ENCODE measurements at places on chromosomes 1 and 21. TPM values are rescaled to one million over a fixed set of nuclear protein-coding genes. Genes with fewer than 3 reads are reported as not detected.

DNA sequence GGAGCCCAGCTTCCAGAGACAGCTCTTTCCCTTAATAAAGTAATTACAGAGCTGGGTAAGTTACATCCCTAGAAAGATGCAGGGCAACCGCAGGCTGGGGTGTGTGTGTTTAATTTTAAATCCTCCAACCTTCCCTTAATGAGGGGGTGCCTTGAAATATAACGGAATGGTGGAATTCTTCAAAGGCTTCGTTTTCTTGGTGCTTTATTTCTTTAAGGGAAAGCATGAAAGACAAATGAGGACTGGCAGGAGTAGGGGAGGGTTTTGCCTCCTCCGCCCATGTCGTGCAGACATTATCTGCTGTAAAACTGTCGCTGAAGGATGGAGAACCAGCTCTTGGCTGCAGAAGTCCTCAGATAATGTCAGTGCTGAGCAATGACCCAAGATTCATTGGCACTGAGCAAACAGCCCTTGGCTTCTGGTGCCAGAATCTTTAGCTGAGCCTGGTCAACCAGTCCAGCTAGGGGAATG lies 15.5 kb downstream of the SLC6A17 start:
- DNase-seq: no peak

DNA sequence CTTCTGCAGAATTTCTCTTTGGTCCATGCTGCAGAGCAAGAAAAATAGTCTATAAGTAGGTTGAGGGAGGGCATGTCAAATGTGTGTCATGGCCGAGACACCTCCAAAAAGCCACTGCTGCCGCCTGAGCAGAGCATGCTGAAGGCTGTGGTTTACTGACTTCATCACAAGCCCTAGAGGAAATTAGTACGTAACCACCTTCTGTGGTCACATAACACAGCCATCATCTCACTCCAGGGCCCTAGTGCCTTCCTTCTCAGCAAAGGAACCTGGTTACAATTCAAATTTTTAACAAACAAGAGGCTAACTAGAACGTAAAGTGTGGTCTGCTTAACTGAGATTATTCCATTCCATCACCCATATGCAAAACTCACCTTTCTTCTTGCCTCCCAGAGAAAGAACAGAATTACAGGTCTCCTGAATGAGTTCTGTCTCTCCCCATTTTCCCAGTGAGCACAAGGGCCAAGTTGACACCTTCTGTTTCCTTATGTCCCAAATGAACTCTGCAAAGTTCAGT lies at the start of gene PTPN22:
Gene PTPN22 (minus strand): TSS at position 116 of the 517 bp plus-strand sequence.
- peak; percentile 81 for DNase-seq

DNA sequence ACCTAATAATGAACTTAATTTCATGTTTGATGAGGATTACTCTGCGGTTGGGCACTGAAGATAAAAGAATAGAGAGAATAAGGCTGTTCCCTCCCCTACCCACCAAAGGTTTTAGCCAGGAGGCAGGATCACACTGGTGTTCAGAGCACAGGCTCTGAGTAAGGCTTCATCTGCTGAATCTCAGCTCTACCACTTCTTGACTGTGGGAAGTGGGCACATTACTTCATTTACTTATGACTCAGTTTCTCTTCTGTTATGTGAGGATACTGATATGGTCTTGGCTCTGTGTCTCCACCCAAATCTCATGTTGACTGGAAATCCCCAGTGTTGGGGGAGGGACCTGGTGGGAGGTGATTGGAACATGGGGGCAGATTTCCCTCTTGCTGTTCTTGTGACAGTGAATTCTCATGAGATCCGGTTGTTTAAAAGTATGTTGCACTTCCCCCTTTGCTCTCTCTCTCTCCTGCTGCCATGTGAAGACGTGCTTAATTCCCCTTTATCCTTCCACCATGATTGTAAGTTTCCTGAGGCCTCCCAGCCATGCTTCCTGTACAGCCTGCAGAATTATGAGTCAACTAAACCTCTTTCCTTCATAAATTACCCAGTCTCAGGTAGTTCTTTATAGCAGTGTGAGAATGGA lies 79.7 kb downstream of the SMYD2 start:
- no peak for DNase-seq

Gene ITLN1
- not detected for total RNA-seq

Gene FCGR1A
- total RNA-seq: not detected

Measured in activated T-helper 2 cell treated with anti-CD3 and anti-CD28 coated beads, Interferon-gamma antibody, Interleukin-2, Interleukin-4, amounts not matched to agents 10 μg/mL and 5 μg/mL and 100 μg/mL, durations not matched to agents 14 hours and 24 hours and 36 hours (primary cell).